Inflammatory macrophage treated with lipopolysaccharide for 1 hour (primary cell): ENCODE measurements at places on chromosomes 1 and 21.

DNA sequence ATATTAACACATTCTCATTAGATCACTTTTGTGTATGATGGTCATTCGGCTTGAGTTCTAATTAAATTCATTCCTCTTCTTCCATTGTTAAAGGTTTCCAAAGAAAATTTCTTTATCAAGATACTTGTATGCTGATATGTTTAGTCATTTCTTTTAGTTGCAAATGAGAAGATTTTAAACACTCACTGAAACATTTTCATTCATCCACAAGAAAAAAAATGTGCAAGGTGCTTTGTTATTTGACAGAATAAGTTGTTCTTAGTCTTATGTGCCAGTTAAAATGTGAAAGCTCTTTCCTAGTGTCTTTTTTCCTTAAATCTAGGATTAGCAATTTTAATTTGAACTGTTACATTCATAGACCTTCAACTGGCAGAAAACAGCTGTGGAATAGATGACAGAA is 727.0 kb upstream of the NEGR1 start:
- DNase-seq: no peak

DNA sequence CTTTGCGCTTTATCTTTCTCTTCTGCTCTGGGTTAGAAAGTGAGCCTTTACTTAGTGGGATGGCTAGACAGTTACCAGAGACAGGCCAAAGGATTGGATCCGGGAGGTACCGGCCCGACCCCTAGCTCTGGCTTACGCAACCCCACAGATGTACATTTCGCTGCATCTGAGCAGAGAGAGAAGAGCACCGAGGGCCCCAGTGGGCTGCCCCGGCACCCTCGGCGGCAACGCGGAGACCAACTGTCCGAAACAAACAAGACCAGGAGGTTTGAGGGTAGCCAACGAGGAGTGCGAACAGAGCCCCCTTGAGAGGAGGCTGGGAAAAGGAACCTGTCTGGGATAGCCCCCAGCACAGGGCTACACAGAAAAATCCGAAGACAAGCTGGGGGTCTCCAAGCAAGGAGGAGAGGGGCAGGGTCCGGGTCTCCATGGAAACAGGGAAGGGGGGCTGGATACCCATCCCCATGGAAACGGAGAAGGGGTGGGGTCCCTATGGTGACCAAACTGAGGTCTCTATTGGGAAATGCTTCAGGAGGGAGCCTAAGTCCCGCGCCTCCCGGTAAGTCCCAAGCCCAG is 373 bp downstream of the MTF1 start:
- peak; percentile 56 for DNase-seq

GRCh38 chr1:175579956-175580750 is 163.2 kb downstream of the TNR start:
- no peak for DNase-seq

- peak; percentile 45 for DNase-seq
Measured at GRCh38 chr1:67053785-67054772, at the start of gene SLC35D1. TSS of gene SLC35D1 (minus strand) at chr1:67054148. CDS start at chr1:67054013, 135 bp downstream.

GRCh38 chr1:174989536-174990220 is 10.1 kb upstream of the CACYBP start:
- DNase-seq: no peak

DNA sequence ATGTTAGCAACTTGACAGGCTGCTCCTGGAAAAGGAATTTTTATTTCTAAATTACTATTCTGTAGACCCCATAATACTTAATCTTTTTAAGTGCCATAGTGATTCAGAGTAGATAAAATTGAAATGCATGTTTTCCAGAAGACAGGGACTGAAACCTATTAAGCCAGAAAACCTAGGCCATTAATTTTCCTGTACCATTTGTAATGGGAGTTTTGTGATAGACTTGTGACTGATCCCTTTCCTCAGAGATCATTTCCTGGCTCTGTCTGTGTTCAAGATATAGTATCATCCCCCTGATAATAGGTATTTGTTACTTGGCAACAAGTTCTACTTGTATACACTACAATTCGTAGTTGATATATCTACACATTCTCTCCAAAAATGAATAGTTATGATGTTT is 1609.8 kb downstream of the AMY1C start:
- no peak for DNase-seq

DNA sequence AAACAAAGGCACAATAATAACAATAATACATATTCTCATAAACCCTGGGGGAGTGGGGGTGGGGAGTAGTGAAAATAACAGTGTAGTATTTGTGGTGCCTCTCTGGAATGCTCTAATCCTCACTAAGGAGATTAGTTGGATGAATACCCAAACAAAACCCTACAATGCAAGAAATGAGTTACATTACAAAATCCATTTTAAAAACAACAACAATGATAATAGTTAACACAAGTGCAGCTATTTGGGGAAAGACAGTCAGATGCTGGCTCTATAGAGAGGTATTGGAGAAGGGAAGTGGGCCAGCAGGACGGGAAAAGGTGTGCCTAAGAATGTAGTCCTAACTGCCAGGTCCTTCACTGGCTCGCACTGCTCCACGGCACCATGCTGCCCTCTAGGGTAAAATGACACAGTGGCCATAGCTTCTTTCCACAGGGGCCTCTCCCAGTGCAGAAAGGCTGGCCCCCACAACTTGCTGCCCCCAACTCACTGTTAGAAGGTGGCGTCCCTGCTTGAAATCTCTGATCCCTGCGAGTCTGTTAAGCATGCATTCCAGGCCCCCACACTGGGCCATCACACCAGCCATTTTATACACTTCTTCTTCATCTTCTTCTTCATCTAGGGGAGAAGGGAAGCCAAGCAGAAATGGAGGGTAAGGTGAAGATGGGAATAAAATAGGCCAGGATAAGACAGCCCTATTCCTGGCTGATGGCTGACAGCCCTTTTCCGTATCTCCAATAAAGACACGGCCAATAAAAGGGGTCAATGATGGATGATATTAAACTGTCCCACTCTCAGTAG is 113.8 kb downstream of the UBR4 start:
- DNase-seq: no peak
